ENCODE measurements at places on chromosomes 3 and 15. TPM values are rescaled to one million over a fixed set of nuclear protein-coding genes. Genes with fewer than 3 reads are reported as not detected.

DNA sequence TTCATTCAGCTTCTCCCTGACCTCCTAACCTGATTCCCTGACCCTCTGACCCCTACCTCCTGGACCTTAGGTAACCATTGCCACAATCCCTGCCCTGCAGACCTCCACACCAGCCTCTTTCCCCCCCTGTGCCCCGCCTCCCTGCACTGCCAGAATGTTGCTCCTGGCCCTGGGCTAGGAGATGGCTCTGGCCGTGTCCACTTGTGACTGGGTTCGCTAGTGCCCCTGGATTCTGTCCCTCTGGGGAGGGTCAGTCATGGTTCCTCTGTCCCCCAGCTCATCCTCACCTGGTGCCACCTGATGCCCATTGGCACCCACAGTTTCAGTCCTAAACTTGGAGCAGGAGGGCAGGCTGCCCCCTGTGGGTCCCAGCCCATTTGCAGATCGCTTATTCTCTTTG is 56.2 kb upstream of the PRR23E start:
- no peaks in the 10 kb centered on the region for H3K36me3 ChIP-seq
- H3K4me3 ChIP-seq, result no peak overlapping the region
- no peak for DNase-seq
- H3K4me1 ChIP-seq, result peaks cover 39% of the 10 kb centered on the region
- H3K27me3 ChIP-seq, result no peaks in the 10 kb centered on the region

- H3K4me1 ChIP-seq, result no peaks in the 10 kb centered on the region
- H3K27me3 ChIP-seq, result no peaks in the 10 kb centered on the region
- DNase-seq, result no peak
- no peaks in the 10 kb centered on the region for H3K36me3 ChIP-seq
- H3K4me3 ChIP-seq, result no peak overlapping the region
- no peak overlapping the region for H3K27ac ChIP-seq
These were observed 55.1 kb upstream of the TRA2B start for GRCh38 chr3:185992831-185993374.

- no peak for DNase-seq
- peaks cover 14% of the 10 kb centered on the region for H3K36me3 ChIP-seq
- H3K27ac ChIP-seq, result peak overlapping the region; percentile 86
- H3K27me3 ChIP-seq, result no peaks in the 10 kb centered on the region
- no peak overlapping the region for H3K4me3 ChIP-seq
- peaks cover 63% of the 10 kb centered on the region for H3K4me1 ChIP-seq
These were observed 26.5 kb downstream of the LYSMD4 start for GRCh38 chr15:99706557-99707303.

Gene ISL2
- not detected for total RNA-seq

All from gastrocnemius medialis (tissue), 4 donors.